Effector memory CD4-positive, alpha-beta T cell (primary cell): ENCODE measurements at places on chromosomes 16 and 17.

DNA sequence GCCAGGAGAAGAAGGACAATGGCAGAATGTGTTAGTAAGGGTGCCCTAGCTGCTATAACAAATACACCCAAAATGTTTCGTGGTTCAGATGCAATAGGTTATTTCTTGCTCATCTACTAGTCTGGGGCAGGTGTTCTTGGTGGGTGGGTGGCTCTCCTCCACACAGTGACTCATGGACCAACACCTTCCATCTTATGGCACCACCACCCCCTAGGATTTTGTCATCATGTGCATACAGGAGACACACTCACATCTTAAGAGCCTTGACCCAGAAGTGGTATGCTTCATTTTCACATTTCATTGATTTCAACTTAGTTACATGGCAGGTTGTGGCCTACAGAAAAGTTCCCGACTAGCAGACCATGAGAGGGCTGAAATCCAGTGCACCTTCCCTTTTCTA lies 114.7 kb downstream of the AMFR start:
- H3K4me3 ChIP-seq = no peak overlapping the region
- H3K27ac ChIP-seq = no peak overlapping the region
- DNase-seq = no peak
- H3K4me1 ChIP-seq = no peaks in the 10 kb centered on the region

DNA sequence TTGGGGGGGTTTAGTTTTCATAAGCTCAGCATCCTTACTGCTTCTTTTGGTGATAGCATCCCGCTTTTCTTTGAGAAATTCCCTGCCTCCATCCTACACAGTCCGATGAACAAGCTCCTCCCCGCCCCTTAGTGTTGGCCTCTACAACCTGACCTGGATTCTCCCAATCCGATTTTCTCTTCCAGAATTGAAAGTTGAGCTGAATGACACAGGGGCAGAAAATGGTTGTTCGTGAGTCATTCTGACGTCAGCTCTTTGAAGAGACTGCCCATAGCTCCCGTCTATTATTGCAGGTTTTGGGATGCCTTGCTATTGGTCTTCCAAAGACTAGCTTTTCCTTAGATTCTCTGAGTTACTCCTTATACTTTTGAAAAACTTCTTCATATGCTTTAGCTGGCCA lies 279.7 kb downstream of the SLC39A11 start:
- no peak for DNase-seq
- H3K4me3 ChIP-seq = no peak overlapping the region
- H3K27me3 ChIP-seq = no peaks in the 10 kb centered on the region
- no peak overlapping the region for H3K27ac ChIP-seq

- peaks cover 5% of the 10 kb centered on the region for H3K4me1 ChIP-seq
- no peak overlapping the region for H3K4me3 ChIP-seq
- no peaks in the 10 kb centered on the region for H3K36me3 ChIP-seq
- H3K27me3 ChIP-seq = no peaks in the 10 kb centered on the region
- no peak for DNase-seq
Measured at GRCh38 chr17:83191388-83192160, 112.2 kb downstream of the METRNL start.

DNA sequence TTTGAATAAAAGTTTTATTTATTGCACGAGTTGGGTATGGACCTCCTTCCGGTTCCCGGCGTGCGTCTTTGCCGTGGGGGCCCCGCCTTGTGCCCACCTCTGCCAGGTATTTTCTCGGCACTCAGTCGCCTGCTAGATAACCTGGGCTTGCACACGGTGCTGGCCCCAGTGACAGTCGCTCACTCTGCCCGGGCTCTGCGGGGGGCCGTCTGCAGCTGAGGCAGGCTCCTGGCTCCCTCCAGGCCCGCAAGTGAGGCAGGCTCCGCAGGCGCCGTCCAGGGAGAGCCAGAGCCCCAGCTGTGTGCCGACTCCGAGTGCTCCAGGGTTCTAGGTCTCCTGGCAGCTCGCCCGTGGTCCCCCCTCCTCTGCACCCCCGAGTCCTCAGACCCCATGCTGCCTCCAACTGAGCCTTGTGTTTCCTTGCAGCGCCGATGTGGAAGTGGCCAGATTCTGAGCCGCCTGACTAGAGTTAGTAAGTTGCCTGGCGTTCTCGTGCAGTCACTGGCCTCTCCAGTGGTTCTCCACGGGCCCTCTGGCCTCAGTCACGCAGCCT lies 54.7 kb upstream of the PVALEF start:
- no peaks in the 10 kb centered on the region for H3K4me1 ChIP-seq
- no peaks in the 10 kb centered on the region for H3K27me3 ChIP-seq
- no peaks in the 10 kb centered on the region for H3K36me3 ChIP-seq
- no peak overlapping the region for H3K4me3 ChIP-seq
- no peak for DNase-seq

DNA sequence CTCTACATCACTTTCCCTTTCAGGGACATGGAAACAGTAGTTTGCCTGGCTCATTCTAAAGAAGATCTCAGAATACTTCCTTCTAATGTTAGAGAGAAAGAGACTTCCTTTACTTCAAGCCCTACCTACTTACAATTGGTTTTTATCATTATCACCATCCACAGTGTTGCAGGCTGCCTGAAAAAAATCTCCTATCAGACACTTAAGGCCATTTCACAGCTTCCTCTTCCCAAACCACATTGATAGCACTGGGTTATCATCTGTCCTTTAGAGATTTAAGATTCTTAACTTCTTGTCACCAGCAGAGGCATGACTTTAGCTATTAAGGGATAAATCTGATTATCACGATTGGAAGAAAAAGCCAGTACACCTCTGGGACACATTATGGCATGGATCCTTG lies 178.5 kb upstream of the TBX2 start:
- no peak overlapping the region for H3K27ac ChIP-seq
- no peaks in the 10 kb centered on the region for H3K36me3 ChIP-seq
- no peaks in the 10 kb centered on the region for H3K27me3 ChIP-seq

DNA sequence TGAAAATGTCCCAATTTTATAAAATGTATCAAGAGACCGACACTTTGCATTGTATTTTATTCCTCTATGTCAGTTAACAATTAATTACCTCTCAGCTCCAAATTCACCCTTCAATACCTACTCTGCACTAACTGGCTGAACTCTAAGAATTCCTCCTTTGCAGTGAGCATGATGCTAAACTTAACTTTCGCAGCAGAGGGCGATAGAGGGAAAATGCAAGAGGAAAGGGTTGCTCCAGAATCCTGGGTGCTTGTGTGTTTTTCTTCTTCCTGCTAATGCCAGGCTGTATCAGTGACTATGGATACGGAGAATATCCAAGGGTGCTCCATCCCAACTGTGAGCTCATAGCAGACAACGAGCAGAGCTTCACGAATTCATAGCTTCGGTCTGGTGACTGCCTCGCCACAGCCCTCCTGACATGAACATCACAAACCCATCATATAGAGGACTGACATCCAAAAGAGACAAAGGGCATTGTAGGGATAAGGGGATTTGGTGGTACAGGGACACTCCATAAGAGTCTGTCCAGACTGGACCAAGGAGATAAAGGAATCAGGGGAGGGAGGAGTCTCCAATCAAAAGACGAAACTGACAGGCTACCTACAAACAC lies 172.9 kb downstream of the STX8 start:
- no peak overlapping the region for H3K27ac ChIP-seq
- H3K36me3 ChIP-seq = no peaks in the 10 kb centered on the region
- H3K4me1 ChIP-seq = no peaks in the 10 kb centered on the region
- H3K4me3 ChIP-seq = no peak overlapping the region
- no peak for DNase-seq

DNA sequence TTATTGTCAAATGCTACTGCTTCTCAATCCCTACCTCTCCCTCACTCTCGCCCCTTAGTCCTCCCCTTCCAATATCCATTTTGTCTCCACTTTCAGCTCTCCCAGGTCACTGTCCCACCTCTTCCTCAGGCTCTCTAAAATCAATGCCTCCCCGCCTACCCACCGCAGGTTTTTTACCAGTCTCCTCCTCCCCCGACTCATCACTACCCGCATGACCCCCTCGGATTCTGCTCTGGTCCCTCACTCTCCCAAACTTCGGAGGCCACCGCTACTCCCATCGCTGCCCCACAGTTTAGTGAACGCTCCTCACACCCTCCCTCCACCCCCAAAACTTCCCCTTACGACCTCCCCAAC lies 513 bp downstream of the CRLF3 start:
- H3K4me3 ChIP-seq = peak overlapping the region; percentile 99
- H3K27me3 ChIP-seq = no peaks in the 10 kb centered on the region
- H3K36me3 ChIP-seq = no peaks in the 10 kb centered on the region
